Retinal pigment epithelial cell (primary cell): ENCODE measurements at places on chromosomes 4 and X.

- no peak for DNase-seq
These were observed 315.3 kb upstream of the FGF13 start for GRCh38 chrX:139026811-139027210.

GRCh38 chrX:70998411-70999027 is 67.6 kb upstream of the SLC7A3 start:
- no peak for DNase-seq

GRCh38 chr4:157978680-157979361 is 194.0 kb downstream of the GASK1B start:
- DNase-seq = peak; percentile 21

GRCh38 chr4:119478446-119479179 is 150.0 kb downstream of the PDE5A start:
- no peak for DNase-seq

GRCh38 chrX:125894947-125895346 is 271.1 kb downstream of the DCAF12L2 start:
- DNase-seq = no peak
